ENCODE measurements at places on chromosomes 11 and 22.
A peak's percentile ranks its signal among the peaks of the same experiment; 100 is the strongest.

DNA sequence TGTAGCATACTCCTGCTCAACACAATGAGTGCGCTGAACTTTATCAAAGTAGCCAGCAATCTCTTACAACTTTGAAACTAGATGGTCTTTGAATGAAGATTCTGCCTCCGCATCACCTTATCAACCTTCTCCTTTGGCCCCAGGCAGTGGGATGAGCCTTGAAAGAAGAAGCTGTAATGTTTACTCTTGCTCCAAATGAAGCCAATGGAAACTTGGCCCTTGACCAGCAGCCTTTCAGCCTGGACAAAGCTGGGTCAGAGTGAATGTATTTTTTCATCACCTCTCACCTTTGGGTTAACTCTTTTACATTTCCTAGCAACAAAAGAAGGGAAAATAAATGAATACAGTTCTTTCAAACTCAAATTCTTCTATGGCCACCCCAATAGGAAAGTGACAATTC, 359.1 kb downstream of the KCNA4 start:
- no peak for DNase-seq

- no peak for DNase-seq
These were observed 695.3 kb downstream of the TBC1D22A start for GRCh38 chr22:47457509-47458300.

GRCh38 chr11:57622263-57622662, 24.8 kb downstream of the SERPING1 start:
- DNase-seq: no peak

- DNase-seq: no peak
These were observed 28.0 kb upstream of the CYP2D6 start for GRCh38 chr22:42158456-42159132.

DNA sequence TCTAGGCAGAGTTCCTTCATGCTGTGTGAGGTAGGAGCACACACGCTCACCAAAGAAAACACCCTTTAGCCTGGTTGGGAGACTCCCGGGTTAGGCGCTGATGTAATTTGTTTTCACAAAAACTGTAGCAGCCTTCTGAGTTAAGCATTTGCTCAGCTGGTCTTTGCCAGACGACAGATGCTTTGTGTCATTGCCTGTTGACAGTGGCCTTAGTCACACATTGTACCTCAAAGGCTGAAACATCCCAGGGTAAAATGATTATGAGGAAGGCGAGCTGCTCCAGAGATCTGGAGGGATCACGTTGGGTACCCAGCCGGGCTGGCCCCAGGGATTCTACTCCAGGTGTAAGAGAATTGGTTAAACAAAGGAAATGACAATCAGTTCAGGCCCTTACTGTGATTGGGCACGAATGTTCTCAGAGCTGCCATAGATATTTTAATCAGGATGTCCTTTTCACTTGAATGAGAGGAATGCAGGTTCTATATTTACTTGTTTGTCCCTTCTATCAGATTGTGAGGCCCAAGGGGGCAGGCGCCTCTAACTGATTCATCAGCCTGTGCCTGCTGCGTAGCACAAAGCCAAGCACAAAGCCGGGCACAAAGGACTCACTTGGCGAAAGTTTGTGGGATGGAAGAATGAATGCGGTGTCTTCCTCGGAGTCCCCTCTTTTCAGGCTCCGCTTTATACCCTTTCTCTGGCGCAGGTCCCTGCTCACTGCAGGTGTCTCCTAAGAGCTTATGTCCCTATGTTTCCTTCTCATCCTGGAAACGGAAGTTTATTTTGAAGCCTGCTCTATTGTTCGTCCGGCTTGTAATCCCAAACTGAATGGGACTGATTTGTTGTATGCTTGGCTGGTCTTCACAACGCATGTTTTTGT, 47.1 kb downstream of the ADM start:
- peak; percentile 17 for DNase-seq

GRCh38 chr11:43135966-43136534, 175.7 kb upstream of the API5 start:
- no peak for DNase-seq

- no peak for DNase-seq
These were observed 114.7 kb downstream of the RBFOX2 start for GRCh38 chr22:35913925-35914324.

GRCh38 chr11:113022262-113022661, 61.0 kb downstream of the NCAM1 start:
- no peak for DNase-seq

- no peak for DNase-seq
These were observed 2.0 kb downstream of the PNPLA5 start for GRCh38 chr22:43889860-43890253.

DNA sequence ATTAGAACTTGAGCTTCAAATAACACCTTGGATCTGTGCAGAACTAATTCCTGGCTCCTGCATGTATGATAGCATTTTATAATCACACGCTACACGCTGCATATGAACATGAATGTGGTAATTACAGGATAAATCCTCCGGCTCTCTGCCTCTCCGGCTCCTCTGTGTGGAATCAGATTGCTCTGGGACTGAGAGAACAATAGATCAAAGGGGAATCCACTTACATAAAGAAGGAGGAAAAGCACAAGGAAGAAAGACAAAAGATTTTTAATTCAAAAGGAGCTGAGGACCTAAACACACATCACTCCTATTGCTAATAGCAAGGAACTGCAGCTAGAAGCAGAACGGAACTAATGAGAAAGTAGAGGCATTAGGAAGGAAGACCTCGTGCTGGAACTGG, 240.9 kb downstream of the NTM start:
- no peak for DNase-seq

- no peak for DNase-seq
These were observed 26.6 kb upstream of the MYEOV start for GRCh38 chr11:69267395-69267805.

DNA sequence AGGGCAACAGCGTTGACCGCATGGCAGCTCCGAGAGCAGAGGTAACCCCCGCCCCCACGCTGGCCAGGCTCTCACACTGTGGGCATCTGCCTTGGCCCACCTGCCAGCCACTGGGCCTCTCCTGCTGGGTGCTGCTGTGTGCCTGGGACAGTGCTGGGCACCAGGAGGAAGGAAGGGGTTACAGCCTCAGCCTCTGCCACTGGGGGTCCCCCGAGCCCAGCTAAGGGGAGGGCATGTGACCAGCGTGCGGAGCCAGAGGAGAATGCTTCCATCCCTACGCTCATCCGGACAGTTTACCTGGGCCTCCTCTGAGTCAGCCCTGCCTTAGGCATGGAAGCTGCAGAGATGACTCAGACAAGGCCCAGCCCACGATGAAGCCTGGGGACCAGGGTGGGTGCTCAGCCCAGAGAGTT, 10.9 kb downstream of the NCF4 start:
- DNase-seq: no peak

DNA sequence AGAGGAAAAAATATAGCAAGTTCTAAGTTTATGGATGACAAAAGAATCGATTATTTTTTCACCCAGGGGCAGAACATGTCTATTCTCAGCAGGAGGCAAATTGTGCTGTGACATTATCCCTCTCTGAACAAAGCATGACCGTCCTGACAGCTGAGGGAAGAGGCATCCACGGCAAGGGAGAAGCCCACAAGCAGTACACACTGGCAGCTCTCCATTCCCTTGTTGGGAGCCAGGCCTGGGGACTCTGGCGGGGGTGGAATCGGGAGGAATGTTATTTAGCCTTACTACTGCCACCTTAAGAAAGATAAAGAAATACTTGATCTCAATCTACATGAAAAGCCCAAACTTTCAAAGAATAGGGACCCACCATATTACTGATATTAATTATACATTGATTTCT, 3.4 kb downstream of the KIRREL3 start:
- no peak for DNase-seq

- no peak for DNase-seq
These were observed 15.4 kb downstream of the P2RY6 start for GRCh38 chr11:73287400-73288101.

DNA sequence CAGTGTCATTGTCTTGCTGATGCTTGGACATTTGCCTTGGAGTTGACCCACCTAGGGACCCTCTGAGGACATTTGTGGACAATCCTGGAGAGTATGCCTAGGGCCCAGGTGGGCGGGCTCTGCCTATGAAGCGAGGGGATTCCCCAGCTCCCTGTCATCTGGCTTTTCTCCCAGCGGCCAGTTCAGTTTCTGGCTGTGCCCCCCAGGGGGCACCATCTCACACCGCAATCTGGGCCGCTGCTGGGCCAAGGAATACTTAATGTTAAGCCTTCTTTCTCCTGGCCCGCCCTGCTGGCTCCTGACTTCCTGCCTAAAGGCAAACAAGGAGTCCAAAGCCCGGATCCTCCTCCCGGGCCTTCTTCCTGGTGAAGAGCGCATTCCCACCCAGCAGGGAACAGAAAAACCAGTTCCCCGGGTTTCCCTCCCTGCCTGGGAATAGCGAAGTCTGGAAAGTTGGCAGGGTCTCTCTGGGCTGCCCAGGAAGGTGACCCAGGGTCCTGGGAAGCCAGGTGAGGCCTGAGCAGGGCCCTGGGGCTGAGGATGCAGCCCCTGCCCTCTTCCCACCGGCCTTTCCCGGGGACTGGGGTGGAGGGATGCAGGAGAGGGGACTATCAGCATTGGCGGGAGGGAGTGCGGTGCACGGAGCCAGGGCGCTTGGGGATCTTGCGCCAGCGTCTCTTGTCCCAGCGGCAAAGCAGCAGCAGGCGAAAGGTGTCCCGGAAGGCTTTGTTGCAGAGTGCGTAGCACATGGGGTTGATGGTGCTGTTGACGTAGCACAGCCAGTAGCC, 11.9 kb downstream of the CHRM1 start:
- no peak for DNase-seq

DNA sequence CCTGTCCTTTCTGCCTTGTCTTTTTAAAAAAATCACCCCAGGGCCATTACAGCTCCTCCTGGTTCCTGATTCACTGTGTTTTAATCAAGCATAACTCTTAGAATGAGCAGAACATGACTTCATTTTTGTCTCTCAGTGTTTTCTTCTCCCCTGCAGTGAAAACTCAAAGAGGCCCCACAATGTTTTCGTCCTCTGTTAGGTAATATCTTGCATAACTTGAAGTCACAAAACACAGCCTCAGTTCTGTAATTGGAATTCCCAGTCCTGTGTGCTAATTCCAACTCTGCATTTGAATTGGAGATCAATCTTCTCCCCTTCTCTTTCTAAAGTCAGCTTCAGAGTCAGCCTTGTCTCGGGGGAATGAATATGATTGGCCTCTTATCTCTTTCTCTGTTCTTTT, 186.5 kb upstream of the NAV2 start:
- DNase-seq: no peak

DNA sequence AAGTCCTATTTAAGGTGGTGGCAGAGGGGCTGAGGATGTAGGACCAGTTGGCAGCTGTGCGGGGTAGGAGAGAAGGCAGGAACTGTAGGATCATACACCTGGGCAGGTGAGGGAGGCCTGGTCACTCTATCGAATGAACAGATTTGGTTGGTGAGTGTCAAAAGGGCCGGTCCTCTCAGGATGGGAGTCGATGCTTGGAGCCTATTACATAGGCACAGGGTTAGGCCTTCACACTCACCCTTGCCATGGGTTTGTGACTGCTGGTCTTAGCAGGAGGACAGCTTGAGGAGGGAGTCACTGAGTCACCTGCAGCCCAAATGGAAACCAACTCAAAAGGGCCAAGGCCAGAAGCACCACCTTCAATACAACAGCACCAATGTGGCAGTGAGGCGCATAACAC, 80.2 kb upstream of the NARS2 start:
- no peak for DNase-seq

GRCh38 chr22:46454504-46455269, 82.7 kb downstream of the CELSR1 start:
- DNase-seq: no peak

- DNase-seq: no peak
These were observed 143.1 kb upstream of the SESN3 start for GRCh38 chr11:95374105-95374504.

DNA sequence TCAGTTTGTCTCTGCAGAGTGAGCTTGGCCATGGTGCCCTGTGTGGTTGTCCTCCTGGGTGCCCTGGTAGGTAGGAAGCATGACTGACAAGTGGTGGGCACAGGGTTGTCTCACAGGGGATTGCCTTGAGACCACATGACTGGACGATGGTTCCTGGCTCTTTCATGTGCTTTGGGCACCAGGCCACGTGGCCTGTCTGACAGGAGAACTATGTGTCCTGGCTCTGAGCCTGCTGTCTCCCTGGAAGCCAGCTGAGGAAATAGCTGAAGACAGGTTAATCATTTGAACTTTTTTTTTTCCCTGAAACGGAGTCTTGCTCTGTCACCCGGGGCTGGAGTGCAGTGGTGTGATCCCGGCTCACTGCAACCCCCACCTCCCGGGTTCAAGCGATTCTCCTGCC, 93.2 kb downstream of the LDLRAD3 start:
- no peak for DNase-seq

- no peak for DNase-seq
These were observed 24.7 kb downstream of the NCF4 start for GRCh38 chr22:36885474-36885873.

GRCh38 chr11:114061048-114061680, 1.7 kb downstream of the ZBTB16 start:
- no peak for DNase-seq

DNA sequence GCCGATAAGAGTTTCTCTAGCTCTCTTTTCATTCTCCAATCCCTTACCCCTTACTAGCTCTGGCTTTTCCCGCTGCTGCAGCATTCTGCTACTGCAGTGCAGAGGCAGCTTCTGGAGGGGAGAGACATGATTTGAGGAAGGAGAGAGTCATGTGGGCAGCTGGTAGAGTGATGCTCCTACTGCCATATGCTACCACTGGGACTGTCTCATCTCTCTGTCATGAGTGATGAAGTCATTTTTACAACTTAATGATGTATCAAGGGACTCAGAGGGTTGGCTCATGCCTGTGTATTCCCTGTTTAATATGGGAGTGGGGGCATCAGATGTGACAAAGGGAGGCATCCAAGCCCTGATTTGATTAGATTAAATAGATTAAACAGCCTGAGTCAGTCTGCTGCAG, 11.3 kb downstream of the SLC17A6 start:
- no peak for DNase-seq

GRCh38 chr11:2095542-2095941, 43.6 kb downstream of the IGF2 start:
- no peak for DNase-seq

GRCh38 chr11:126878913-126879482, 121.6 kb downstream of the KIRREL3 start:
- DNase-seq: no peak

GRCh38 chr22:23751441-23751996, 607 bp upstream of the ZNF70 start:
- DNase-seq: no peak

GRCh38 chr11:94533206-94533605, 10.5 kb upstream of the FUT4 start:
- no peak for DNase-seq

- no peak for DNase-seq
These were observed 10.2 kb downstream of the DGKZ start for GRCh38 chr11:46357483-46357936.

Data from T1000 (cell line).